ENCODE measurements at places on chromosomes 7 and 10.

DNA sequence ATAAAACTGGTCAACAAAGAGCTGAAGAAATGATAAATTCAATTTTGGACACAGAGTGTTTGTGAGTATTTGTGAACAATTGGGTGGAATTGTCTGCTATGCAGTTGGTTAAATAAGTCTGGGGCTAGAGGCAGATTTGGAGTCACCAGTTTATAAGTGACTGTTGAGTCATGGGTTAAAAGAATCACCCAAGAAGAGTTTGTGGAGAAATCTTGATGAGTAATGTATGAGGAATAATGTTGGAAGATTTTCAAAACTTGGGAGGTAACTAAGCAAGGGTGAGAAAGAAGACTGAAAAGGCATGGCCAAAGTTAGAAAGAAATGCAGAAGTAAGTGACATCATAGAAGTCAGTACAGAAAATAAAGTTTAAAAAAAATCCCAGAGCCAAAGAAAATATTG lies 750.7 kb downstream of the MAGI2 start:
- DNase-seq = no peak

- no peak for DNase-seq
Observed at GRCh38 chr10:127937069-127937468, 30.2 kb downstream of the PTPRE start.

- no peak for DNase-seq
Observed at GRCh38 chr10:61452655-61453641, at the start of gene TMEM26. Gene TMEM26, minus strand, starts transcription at chr10:61453381. Its CDS starts 300 bp downstream, at chr10:61453081.

GRCh38 chr10:11017000-11017569 lies 587 bp upstream of the CELF2 start:
- no peak for DNase-seq

DNA sequence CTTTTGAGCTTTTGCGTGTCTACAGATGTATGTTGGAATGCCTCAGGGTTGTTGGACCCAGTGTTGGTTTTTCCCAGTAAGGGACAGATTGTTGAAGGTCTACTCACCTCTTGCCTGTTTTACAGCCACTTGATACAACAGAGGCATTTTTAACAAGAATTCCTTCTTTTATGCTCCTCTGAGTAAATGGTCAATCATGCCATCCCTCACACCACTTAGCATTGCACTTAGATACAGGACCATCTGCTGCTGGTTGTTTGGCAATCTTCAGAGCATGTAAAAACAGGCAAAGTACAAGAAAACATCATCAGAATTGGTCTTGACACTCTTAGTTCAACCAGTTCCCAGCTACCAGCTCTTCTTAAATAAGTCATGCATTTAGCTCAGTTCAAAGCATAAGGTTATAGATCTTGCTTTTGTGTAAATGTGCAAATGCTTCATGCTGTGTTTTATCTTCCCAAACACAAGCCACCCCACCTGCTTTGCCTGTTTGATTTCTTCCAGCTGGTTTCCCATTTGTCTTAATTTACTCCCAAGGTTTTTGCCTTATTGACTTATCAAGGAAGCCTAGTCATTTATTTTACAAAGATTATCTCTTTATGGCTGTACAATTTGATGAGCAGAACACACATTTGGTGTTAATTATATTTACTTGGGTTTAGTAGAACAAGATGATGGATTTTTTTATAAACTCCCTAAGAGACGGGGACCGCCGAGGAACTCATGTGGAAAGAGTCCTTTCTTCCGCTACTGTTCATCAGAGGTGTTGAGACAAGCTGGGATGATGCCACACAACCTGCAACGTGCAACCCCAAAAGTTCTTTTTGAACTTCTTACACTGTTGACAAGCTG lies 136.6 kb downstream of the AHR start:
- no peak for DNase-seq

DNA sequence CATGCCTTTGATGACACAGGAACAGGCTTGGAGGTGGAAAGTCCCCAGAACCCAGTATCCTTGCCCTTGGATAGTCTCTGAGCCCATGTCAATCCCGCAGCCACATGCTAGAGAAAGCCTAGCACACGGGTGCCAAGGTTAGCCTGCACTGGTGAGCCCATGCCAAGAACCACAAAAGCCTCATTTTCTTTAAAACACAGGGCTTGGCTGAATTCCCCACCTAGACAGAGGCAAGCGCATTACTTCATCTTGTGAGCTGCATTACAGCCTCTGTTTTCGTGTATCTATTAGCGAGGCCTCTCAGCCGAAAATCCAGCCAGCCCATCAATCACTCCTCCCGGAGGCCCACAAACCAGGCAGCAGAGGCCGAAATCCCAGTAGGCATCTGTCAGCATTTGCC lies 314.9 kb upstream of the AUTS2 start:
- no peak for DNase-seq

GRCh38 chr10:1015688-1016087 lies 10.0 kb downstream of the IDI2 start:
- no peak for DNase-seq

DNA sequence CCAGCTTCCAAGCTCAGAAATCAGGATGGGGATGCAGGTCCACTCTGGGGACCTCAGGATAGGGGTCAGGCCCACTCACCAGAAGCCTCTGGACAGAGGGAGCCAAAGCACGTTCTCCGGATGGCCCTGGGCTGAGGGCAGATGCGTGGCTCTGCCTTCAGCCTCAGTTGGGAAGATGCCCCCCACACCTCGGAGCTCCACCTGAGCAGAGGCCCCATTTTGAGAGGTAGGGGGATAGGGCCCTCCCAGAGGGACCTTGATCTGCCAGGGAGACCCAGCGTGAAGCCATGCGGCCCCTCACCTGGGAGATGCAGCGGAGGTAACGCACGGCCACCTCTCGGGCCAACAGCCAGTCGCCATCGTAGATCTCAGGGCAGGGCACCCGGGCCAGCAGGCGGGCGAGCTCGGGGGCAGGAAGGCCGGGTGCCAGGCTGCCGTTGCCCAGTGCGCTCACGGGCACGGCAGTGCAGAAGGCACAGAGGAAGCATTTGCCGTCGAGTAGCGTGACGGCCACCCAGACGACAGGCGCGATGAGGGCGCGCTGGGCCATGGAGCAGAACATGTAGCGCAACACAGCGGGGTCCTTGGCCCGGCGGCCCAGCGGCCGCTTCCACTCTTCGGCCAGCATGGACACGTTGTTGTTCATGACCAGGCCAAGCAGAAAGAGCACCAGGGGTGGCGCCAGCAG lies 660 bp downstream of the CALHM1 start:
- DNase-seq = no peak

DNA sequence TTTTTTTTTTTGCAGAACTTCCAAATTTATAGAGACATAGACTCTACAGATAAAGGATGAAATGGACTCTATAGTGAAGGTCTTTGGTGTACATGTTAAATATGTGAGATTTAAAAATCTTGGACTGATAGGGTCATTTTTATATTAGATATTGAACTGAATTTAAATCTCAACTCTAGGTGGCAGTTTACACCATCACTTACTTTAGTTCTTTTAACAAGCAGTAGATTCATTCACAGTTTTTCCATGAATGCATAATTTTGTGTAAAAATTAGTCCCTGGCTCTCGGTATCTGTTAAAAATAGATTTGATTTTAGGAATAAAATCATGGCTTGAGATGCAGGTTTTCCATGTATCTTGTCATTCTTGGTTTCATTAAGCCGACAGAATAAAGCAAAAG lies 31.1 kb upstream of the SNX13 start:
- DNase-seq = no peak

GRCh38 chr10:79358811-79359210 lies 11.5 kb downstream of the PPIF start:
- no peak for DNase-seq

- DNase-seq = no peak
Observed at GRCh38 chr10:124552691-124553276, 91.2 kb downstream of the LHPP start.

- DNase-seq = no peak
Observed at GRCh38 chr7:1693991-1694524, 24.0 kb downstream of the ELFN1 start.

GRCh38 chr10:112949875-112950507 lies at the start of gene TCF7L2:
Gene TCF7L2, plus strand, starts transcription at chr10:112950247. Its CDS starts 510 bp downstream, at chr10:112950757.
- peak; percentile 83 for DNase-seq

DNA sequence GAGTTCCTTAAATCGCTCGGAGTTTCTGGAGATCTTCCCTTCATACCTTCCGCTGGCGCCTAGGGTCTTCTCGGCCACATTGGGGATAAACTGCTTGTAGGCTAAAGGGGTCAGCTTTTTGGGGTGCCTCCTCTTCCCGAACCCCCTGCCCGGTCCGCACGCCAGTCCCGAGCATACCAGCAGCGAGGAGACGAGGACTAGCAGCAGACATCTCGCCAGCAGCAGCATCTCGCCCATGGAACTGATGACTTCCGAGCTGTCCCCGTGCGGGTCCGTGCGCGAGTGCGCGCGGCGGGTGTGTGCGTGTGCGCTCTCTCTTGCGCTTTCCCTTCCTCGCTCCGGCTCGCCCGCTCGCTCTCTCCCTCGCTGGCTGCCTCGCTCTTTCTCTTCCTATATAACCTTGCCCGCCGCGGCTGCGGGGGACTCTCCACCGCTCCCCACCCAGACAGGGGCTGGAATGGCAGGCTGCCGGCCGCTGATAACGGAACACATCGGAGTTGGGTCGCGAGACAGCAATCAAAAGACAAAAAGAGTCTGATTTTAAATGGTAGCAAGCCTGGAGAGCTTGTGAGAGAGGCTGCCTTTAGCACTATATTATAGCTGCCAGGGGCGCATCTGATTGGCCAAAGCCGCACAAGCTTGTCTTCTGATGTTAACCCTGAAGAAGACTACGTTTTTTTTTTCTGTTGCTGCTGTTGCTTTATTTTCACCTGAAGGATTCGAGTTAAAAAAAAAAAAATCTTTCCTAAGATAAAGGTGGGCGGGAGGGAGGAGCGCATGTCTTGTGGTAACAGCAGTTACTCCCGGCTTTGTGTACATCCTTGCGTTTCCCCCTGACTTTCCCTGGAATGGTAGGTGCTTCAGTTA lies at the start of gene SHH:
SHH (minus strand) TSS at position 569 of the 867 bp plus-strand sequence; CDS start at position 228, 341 bp downstream.
- no peak for DNase-seq

- no peak for DNase-seq
Observed at GRCh38 chr10:114933588-114933987, 4.4 kb upstream of the TRUB1 start.

- no peak for DNase-seq
Observed at GRCh38 chr10:124741922-124742412, 2.2 kb downstream of the FAM53B start.

- DNase-seq = no peak
Observed at GRCh38 chr7:10239695-10240345, 733.9 kb upstream of the PHF14 start.

GRCh38 chr7:156478486-156478885 lies 162.1 kb upstream of the RNF32 start:
- no peak for DNase-seq

DNA sequence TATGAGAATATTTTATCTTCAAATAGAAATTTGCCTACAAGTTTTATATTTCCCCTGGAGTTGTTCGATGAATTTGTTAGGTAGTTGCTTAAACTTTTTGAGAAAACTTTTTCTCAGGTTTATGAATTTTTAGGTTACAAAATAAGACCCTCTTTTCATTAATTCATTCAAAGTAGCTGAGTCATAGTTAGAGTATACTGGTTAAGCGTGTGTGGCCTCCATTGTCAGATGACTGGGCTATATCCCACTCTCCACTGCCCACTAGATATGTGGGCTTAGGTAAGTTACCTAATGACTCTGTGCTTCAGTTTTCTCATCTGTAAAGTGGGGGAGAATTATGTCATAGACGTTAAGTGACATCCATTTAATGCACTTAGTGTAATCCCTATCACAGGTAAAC lies 1.0 kb downstream of the ASB15 start:
- DNase-seq = no peak

DNA sequence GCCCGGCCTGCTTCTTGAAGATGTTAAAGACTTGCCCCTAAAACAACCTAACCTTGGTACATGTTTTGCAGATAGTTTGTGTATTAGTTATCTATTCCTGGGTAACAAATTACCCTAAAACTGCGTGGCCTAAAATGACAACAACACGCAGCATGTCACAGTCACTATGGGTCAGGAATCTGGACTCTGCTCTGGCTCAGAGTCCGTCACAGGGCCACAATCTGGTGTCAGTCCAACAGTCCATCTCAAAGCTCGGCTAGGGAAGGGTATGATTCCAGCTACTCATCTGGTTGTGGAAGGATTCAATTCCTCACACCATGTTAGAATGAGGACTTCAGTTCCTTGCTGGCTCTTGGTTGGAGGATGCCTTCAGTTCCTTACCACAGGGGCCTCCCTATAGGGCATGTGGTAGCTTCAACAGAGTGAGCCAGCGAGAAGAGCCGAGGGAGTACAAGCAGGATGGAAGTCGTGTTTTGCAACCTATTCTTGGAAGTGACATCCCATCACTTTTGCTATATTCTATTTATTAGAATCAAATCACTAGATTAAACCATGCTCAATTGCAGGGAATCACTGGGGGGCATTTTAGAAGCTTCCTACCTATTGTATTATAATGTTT lies 71.3 kb downstream of the ANLN start:
- DNase-seq = no peak

DNA sequence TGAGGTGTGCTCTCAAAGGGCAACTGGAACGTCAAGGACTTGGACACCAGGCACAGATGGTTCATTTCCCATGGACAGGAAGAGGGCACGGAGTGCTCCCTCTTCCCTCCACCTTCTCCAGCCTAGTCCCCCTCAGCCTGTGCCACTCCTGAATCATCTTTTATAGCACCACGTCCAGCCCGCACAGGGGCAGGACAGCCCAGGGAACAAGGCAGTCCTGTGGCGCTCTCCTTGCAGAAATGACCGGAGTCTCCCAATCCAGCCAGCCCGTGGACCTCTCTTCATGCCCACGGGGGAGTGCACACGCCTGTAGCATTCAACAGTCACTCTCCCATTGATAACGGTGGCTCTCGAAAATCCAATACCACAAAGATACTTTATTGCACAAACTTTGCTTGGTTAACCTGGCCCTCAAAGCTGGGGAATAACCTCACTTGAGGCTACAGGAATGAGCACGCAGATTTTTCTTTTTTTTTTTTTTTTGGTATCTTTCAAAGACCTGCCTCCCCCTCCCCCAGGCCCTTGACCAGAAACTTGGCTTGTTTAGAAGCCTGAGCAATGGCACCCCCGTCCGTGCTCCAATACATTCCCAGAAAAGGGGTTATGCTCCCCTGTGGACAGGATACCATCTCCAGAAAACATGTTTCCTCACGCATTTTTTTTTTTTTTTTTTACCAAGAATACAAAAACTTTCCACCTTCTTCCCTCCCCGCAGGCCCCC lies 733 bp downstream of the PRKCQ start:
- no peak for DNase-seq

DNA sequence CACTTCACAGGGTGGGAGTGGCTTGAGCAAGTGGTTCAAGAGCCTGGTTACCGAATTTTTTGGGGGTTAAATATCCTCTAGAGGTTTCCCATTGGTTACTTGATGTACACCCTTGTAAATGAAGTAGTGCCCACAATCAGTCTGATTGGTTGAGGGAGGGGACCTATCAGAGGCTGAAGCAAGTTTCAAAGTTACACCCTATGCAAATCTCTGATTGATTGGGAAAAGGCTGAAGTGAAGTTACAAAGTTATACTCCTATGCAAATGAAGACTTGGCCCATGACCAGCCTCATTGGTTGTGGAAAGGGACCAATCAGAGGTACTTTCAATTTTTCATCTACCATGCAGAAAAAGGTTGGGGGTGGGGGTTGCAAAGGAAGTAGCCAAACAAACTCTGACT lies 34.7 kb downstream of the UBE2D4 start:
- DNase-seq = no peak

All from effector CD8-positive, alpha-beta T cell (primary cell).